ENCODE measurements at places on chromosomes 2 and 18. TPM values are rescaled to one million over a fixed set of nuclear protein-coding genes. Genes with fewer than 3 reads are reported as not detected.

The PSD4 gene
- total RNA-seq, result 125 TPM

The PDCD1 gene
- not detected for total RNA-seq

The TUBA3E gene
- total RNA-seq, result not detected

The TOGARAM2 gene
- total RNA-seq, result 0.09 TPM

GRCh38 chr2:85243101-85244072 is 84.4 kb downstream of the TGOLN2 start:
- no peak for DNase-seq

- no peak for DNase-seq
Measured at GRCh38 chr18:43022874-43023273, 92.6 kb downstream of the RIT2 start.

DNA sequence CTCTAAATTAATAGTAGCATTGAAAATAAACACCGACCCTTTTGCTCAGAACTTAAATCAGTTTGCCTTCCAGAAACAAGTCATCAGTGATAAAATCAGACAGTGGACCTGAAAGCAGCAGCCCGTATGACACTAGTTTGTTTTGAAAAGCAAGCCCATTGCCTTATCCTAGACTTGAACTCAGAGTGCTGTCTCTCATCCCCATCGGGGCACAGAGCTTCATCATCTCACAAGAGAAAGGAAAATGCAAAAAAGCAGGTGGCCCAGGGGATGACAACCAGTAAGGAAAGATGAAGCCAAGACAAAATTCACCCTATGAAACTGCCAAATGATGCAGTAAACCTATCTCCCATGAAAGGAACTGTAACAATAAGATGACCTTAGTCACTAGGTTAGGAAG is 71.2 kb downstream of the CERKL start:
- no peak for DNase-seq

DNA sequence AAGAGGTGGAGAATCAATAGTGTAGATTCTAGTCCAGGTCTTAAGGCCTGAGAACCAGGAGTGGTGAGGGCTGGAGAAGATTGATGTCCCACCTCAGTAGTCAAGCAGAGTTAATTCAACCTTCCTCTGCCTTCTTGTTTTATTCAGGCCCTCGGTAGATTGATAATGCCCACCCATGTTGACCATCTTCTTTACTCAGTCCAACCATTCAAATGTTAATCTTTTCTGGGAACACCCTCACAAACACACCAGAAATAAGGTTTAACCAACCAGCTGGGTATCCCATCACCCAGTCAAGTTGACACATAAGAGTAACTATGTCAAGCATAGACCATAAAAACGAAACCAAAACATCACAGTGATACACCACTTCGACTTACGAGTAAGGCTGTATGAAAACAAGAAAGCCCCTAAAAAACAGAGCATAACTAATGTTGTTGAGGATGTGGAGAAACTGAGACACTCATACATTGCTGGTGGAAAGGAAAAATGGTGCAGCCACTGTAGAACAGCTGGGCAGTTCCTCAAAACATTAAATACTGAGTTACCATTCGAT is 57.5 kb downstream of the SLC35F5 start:
- no peak for DNase-seq

- no peak for DNase-seq
Measured at GRCh38 chr2:201362396-201362795, 5.3 kb upstream of the FLACC1 start.

- DNase-seq, result no peak
Measured at GRCh38 chr2:83471655-83472054, 987.4 kb downstream of the SUCLG1 start.

DNA sequence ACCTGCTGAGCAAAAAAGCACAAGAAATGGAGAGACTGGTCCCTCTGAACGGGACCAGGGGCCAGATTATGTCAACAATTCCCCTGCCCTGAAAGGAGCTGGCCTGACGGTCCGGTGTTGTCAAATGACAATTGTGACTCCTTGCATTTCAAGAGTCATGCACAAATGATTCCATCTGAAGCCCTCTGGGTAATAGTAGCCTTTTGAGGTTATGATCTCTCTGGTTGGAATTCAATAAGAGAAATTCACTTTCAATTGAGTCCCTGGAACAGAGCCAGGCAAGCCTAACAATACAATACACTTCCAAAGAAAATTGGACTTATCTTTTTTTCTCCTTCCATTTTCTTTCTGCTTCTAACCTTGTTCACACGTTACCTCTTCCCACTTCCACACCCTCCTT is 116.9 kb downstream of the C1D start:
- DNase-seq, result no peak

DNA sequence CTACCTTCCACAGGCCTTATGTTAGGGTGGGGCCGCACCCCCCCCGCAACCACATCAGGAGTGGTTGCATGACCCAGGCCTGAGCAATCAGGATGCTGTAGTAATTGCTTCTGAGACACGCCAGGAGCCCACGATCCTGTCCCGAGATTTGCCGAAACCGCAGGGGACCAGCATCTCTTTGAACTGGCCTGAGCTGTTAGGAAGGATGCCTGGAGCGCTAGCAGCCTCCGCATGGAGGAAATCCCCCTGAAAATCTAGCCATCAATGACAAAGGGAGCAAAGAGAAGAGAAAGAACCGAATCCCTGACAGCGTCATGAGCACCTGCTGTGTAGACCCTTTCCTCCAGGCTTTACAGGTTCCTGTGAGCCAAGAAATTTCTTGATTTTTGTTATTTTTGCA is 8.7 kb upstream of the TEX44 start:
- no peak for DNase-seq

- no peak for DNase-seq
Measured at GRCh38 chr2:227153758-227154486, 10.1 kb downstream of the COL4A4 start.

GRCh38 chr2:12457831-12458230 is 258.9 kb upstream of the TRIB2 start:
- no peak for DNase-seq
